Placental pericyte (primary cell): ENCODE measurements at places on chromosomes 11 and 22. TPM values are rescaled to one million over a fixed set of nuclear protein-coding genes. Genes with fewer than 3 reads are reported as not detected.

WT1 gene
- total RNA-seq: 0.88 and 1.4 TPM in 2 replicates

SLC22A9 gene
- total RNA-seq: not detected in 2 replicates

INCENP gene
- 7.9 and 87.9 TPM in 2 replicates for total RNA-seq

KDELR3 gene
- total RNA-seq: 111 and 136 TPM in 2 replicates

OR8D1 gene
- total RNA-seq: not detected in 2 replicates

IL18BP gene
- total RNA-seq: 3.3 and 3.7 TPM in 2 replicates
